Activated T-helper 9 cell treated with anti-CD3 and anti-CD28 coated beads, Interleukin-2, amount 50 U/mL, for 16 hours (primary cell): ENCODE measurements at places on chromosomes 12 and 14.

DNA sequence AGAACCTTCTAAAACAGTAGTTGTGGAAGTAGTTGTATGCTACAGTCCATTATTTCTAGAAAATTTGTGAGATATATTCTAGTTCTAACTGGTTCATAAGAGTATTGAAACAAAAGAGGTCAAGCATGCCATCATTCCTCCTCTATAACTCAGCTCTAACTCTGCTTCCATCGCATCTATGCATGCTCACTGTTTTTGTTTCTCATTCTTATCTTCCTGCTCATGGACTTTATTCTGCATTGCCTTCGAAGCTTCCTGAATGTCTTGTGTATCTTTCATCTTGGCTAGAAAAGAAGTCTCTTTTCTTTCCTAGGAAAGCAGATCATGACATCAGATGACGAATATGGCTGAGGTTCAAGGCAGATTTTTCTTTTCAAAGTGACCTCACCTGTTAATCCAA lies 402 bp downstream of the LMNTD1 start:
- DNase-seq: no peak

- no peak for DNase-seq
Measured at GRCh38 chr12:32544893-32545292, 134.2 kb upstream of the DNM1L start.

- no peak for DNase-seq
Measured at GRCh38 chr12:65881965-65882413, 57.7 kb downstream of the HMGA2 start.

GRCh38 chr14:92040431-92041051 lies 682 bp upstream of the TRIP11 start:
- DNase-seq: no peak

GRCh38 chr12:2395354-2395977 lies 342.7 kb downstream of the CACNA1C start:
- DNase-seq: no peak

- no peak for DNase-seq
Measured at GRCh38 chr14:25394356-25394755, 344.4 kb upstream of the STXBP6 start.

GRCh38 chr12:90757957-90758356 lies 197.0 kb downstream of the CCER1 start:
- no peak for DNase-seq

DNA sequence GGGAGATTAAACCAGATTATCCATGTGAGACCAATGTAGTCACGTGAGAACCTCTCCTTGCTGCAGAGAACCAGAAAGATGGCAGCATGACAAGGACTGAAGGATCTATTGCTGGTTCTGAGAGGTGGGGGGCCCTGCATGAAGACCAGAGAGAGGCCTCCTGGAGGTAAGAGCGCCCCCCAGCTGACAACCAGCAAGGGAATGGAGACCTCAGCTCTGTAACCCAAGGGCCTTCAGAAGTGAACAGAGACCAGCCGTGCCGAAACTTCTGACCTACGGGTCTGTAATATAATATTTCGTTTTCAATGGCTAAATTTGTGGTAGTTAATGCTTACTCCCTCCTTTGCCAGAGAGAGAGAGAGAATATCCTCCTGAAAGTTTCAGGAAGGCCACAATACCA lies 524.1 kb upstream of the TBX3 start:
- no peak for DNase-seq

DNA sequence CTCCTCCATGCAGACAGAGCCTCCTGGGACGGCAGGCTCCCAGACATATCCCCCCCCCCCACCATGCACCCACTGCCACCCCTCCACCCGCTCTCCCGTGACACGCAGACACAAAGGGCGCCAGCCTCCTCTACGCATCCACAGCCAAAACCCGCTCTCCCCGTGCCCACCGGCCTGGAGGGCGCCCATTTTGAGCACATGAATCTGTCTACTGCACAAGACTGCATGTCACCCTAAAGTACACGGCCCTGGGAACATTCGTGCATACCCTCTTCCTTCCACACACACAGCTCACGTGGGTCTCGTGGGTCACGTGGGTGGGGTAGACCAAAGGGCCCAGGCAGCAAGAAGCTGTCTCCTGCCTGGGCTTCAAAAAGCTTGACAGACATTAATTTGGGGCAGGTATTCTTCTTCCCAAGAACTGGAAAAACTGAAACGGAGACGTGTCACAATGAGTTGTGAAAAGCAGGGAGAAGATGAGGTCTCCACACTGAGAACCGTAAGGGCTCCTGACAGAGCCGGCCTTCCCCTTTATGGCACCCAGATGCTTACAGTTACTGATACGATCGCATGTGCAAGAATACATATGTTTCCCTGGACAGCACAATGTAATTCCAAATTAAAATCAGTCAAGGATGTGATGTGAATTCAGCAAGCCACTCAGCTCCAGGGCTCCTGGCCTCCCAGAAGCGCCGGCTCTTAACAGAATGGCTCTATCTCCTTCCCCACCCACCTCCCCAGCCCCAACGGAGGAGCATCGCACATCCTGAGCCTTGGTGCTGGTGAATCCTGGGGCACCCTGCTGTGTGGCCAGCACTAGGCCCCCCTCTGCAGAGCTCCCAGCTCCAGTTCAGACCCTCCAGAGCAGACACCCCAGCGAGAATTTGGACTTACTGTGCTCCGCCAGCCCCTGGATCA lies 1.9 kb downstream of the TGFB3 start:
- no peak for DNase-seq

DNA sequence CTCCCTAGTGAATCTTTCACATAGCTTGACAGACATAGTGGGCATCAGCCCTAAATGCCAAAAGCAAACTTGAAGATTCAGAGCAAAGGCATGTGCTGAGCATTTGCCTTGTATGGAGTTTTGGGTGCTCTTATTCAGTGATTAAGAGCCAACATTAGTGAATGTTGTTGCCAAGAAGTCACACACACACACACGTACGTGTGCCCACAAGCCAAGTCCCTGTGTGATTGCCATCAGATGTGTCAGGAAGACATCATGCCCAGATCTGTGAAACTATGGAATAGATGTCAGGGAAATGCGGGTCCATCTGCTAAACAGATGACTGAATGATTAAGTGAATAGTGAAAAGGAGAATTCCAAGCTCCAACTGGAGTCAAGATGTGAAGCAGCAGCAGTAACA lies 149.0 kb downstream of the AKAP6 start:
- no peak for DNase-seq

- no peak for DNase-seq
Measured at GRCh38 chr12:120630104-120630892, 10.1 kb upstream of the CABP1 start.

DNA sequence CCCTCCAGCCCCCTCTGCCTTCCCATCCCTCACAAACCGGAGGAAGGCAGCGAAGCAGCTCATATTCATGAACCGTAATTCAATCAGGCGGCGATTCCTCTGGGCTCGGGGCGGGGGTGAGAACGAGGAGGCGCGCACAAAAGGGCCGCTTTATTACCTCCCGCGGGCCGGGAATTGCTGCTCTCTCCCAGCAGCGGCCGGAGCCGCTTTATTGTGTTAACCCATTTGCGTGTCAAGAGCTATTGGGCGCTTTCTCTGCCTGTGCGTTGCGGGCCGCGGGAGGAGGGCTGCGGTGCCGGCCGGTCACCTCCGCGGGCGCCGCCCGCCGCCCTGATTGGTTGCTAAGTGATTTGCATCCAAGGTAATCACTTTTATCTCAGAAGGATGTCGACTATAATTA lies 4.8 kb downstream of the FAM222A start:
- no peak for DNase-seq

GRCh38 chr12:70960484-70960883 lies 39.9 kb upstream of the PTPRR start:
- no peak for DNase-seq

DNA sequence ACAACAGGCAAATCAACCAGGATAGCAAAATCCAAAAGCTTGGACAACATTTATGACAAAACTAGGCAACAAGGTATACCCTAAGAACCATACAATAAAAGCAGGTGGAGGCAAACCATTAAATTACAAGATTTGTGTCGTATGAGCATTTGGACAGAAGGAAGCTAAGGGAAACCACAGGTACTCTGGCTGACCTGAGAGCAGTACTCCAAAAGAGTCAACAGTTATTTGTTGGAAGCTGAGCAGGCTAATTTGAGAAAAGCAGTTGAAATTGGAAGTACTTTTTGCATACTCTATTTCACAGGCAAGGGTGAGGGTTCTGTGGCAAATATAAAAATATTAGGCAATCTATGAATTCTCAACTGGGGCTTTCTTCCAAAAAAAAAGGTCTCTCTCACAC lies 178.6 kb downstream of the PLCZ1 start:
- DNase-seq: no peak

- no peak for DNase-seq
Measured at GRCh38 chr14:60515511-60516289, 6.8 kb downstream of the SIX6 start.

DNA sequence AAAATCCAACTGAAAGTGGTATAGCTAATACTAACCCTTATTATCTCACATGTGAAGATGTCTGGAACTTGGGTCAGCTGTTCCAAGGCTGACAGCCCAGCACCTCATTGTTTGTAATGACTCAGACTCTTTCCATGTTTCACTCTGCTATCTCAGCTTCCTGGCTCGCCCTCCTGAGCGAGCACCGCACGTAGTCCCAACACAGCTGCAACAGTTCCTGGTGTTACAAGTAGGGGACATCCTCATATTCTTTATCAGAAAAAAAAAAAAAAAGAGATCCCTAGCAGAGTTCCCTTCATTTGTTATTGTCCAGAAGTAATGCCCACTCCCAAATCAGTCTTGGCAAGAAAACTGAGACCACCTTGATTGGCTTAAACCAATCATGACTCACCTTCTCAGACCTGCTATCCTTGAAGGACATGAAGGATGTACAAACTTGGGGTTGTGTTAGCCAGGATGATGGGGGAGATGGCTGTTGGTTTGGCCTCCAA lies 92.5 kb downstream of the ADCK1 start:
- DNase-seq: no peak

- peak; percentile 27 for DNase-seq
Measured at GRCh38 chr12:9364224-9365176, 156.3 kb upstream of the PZP start.

DNA sequence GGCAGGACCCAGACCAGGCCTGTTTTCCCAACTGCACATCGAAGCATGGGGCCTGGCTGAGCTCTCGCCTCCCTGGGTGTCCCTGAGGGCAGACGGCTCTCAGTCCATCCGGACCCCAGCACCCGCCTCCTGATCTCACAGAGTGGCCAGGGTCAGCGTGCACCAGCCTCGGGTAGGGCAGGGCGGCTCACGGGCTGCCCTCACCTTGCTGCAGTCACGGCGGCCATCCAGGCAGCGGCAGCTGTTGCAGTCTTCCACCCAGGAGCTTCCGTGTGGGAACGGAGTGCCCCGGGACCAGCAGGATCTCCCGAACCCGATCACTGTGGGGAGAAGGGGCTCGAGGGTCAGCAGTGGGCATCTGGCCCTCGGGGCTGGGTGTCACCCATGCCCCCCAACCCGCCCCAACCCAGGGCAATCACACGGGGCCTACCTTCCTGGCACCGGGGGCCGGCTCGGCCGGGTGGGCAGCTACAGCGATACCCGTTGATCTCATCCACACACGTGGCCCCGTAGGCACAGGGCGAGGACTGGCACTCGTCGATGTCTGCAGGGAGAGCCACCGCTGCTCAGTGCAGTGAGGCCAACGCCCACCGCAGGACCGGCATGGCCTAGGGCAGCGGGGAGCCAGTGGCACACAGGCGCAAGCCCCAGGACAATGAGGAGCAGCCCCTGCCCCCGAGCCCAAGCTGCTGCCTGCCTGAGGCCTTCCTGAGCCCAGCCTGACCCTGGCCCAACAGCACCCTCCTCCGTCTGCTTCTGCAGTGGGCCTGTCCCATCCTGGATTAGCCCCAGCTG lies 22.2 kb downstream of the JAG2 start:
- no peak for DNase-seq

DNA sequence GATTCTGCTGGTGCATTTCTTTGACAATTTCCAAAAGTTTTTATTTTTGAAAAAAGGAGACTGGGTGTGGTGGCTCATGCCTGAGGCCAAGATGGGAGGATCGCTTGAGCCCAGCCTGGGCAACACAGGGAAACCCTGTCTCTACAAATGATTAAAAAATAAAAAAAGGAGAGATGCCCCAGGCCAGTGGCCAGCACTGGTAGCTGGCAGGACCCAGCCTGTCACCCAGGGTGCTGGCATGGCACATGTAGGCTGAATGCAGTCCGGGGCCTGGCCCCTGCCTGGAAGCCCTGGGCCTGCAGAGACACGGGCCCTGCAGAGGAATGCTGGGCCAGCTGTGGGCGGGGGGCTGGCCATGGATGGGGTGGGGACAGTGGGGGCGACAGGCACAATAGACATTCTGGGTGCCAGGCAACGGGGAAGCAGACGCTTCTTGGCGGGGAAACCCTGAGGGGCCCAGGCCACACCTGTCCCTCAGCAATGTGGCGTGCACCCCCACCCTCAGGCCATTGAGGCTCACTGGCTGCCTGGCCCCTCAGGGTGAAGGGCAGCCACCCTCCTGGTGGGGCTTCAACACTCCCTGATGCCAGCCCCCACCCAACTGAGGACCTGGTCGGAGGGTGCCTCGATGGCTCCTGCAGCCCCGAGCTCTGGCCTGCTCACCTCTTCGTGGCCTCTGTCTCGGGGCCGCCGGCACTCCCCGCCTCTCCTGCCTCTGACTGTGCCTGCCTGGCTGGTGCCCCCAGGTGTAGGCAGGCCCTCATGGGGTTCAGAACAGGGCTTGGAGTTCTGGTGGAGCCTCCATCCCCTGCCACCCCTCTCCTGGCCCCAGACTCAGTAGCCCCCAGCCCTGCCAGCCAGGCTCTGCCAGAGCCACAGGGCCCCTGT lies 12.1 kb downstream of the TRMT61A start:
- DNase-seq: no peak

GRCh38 chr14:75717729-75718128 lies 56.7 kb downstream of the TTLL5 start:
- DNase-seq: no peak

GRCh38 chr12:70787612-70788011 lies 132.9 kb downstream of the PTPRR start:
- no peak for DNase-seq

- no peak for DNase-seq
Measured at GRCh38 chr14:83816761-83817160, 1713.2 kb upstream of the FLRT2 start.

- no peak for DNase-seq
Measured at GRCh38 chr12:116385486-116386217, 108.2 kb upstream of the MED13L start.

- no peak for DNase-seq
Measured at GRCh38 chr12:108850854-108851573, 6.4 kb downstream of the SSH1 start.

DNA sequence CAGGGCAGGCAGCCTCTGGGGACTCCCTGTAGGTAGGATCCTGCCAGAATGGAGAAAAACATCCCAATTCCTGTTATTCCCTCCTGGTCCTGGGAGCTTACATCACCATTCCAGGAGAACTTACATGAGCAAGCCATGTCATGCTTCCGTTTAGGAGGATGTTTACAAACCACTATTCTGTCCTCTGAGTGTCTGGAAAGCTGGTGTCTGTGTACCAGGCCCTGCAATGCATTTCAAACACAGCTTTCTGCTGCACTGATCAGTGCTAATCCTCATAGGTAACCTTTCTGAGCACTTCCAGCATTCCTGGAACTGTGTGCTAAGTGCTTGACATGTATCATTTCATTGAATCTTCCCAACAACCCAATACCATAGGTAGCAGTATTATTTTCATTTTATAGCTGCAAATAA lies 19.8 kb upstream of the MAP1LC3B2 start:
- DNase-seq: no peak
